AG09309 (cell line): ENCODE measurements at places on chromosomes 4 and X.

DNA sequence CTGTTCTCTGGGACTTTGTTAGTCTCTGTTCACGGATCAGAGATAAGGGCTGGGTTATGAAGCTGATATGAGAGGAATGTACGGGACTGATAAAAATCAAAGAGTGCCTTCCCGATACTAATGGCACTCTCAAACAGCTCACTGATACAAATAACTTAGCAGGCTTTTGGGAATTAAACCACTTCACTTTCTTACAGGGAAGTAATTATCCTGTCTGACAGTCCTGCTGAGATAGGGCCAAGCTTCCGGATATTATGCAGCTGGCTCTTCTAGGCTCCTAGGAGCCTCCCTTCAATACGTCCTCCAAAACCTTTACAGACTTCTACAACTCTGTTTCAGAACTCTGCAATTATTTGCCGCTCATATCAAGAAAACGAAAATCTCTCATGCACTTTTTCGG is 418.0 kb downstream of the NLGN4X start:
- no peak for DNase-seq

GRCh38 chr4:153906231-153906630 is 117.3 kb upstream of the SFRP2 start:
- DNase-seq: no peak

DNA sequence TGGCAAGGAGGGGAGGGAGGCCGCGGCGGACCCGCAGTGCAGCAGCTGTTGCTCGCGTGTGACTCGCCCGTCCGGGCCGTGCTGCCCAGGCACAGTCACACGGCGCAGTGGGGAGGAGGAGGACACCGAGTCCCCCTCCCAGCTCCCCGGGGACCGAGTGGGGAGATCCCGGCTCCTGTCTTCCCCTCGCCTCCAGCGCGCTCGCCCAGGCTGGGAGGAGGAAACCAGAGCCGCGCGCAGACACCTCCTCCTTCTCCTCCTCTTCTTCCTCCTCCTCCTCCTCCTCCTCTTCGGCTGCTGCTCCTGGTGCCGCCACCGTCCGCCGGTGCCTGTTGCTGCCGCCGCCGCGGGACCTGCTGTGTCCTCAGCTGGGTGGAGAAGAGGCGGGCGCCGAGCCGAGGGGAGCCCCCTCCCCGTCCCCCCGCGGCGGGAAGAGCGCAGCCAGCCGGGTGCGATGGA is at the start of gene TBC1D1:
Gene TBC1D1, plus strand, starts transcription at position 284 of the 459 bp plus-strand sequence. CDS start 11,012 bp downstream, outside the sequence.
- DNase-seq: no peak

GRCh38 chr4:89823416-89823815 is 13.5 kb downstream of the SNCA start:
- no peak for DNase-seq

- DNase-seq: no peak
Observed at GRCh38 chrX:143306991-143307937, 210.0 kb downstream of the SPANXN3 start.

GRCh38 chr4:94290245-94290644 is 52.4 kb downstream of the HPGDS start:
- no peak for DNase-seq

DNA sequence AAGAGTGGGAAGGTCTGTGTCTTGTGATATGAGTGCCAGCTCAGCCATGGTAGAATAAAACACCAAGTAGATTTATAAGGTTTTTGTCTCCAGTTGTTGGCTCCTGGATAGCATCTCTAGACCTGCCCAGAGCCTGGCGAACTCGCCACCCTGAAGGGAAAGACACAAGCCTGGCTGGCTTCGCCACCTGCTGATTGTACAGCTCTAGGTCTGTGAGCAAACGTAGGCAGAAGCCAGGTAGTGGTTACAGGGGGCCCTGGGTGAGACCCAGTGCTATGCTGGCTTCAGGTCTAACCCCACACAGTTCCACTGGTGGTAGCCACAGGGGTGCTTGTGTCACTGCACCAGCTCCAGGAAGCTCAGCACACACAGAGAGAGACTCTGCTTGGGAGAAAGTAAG is 100.5 kb downstream of the BLTP1 start:
- DNase-seq: no peak

GRCh38 chrX:65203545-65203944 is 227.3 kb upstream of the ZC4H2 start:
- DNase-seq: no peak

- DNase-seq: no peak
Observed at GRCh38 chr4:159445692-159446091, 342.8 kb downstream of the RAPGEF2 start.

GRCh38 chr4:6379767-6380745 is 92.4 kb downstream of the PPP2R2C start:
- DNase-seq: no peak

DNA sequence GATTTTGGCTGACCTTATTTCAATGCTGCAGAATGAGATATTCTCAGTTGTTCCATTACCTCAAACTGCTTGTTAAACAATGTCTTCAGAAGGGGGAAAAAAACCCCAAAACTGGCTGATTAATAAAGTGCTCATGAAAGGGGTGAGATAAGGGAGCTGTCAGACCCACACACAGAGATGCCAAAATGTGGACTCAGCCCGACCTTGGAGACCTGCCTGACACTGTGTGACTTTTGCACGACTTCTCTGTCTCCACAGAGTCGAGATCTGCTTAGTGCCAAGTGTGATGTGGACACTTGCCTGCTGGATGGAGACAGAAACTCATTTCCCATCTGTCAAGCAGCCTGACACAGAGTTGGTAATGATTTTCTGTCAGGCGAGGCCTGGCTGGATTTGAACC is 31.5 kb downstream of the REELD1 start:
- no peak for DNase-seq

DNA sequence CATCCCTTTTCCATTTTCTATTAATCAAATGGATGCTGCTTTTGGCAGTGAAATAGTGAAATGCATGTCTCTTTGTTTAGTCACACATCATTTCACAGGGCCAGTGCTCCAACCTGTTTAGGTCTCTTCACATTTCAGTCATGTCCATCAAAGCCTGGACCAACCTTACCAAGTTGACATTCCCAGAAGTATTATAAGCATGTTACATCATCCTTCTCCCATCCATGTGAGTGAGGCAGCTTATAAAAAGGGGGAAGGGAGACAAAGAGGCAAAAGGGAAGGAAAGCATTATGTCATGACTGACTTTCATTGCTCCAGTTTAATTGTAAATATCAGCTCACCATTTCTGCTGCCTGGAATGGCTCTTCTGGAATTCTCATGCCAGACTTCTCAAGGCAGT is 94.4 kb downstream of the NWD2 start:
- DNase-seq: no peak

DNA sequence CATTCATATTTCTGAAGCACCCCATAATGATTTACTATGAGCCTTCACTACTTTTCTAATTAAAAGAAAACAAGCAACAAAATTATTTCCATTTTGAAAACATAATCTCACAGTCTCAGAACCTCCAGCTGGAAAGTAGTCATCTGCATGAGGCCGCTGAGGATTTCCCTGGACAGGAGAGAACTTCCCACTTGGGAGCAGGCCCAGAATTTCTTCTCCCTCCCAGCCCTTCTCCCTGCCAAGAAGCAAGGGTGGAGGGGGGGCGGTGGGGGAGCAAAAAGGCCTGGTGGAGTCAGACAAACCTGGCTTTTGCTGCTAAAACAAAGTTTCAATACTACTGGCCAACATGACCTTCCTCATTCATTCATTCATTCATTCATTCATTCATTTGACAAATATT is 167.3 kb downstream of the PJA1 start:
- no peak for DNase-seq

DNA sequence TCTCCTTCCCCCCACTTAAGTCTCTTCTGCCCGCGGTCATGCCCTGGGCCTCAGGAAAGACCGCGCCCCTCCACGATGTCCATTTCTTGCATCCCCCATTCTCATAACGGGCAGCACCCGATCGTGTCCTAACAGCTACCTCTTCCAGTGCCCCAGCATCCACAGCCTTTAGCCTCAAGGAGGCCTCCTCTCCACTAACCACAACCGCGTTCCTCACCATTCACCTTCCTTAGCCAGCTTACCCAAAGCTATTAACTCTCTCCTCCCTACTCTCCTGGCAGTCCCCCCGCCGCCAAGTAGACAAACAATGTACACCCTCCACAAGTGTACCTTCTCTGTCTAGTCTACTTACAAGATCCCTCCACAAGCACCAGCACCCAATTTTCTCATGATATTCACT is 58.6 kb upstream of the PAGE5 start:
- no peak for DNase-seq

DNA sequence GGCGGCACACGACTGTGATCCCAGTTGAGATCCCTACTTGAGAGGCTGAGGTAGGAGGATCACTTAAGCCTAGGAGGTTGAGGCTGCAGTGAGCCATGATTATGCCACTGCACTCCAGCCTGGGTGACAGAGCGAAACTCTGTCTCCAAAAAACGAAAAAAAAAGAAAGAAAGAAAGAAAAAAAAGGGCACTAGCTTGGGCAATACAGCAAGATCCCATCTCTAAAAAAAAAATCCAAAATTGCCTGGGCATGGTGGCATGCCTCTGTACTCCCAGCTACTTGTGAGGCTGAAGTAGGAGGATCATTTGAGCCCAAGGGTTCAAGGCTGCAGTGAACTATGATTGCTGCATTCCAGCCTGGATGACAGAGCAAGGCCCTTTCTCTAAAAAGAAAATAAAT is 10.7 kb upstream of the KLHL15 start:
- no peak for DNase-seq

- no peak for DNase-seq
Observed at GRCh38 chr4:119873132-119873531, 193.5 kb downstream of the MAD2L1 start.
